ENCODE measurements at places on chromosomes 3 and 15.

DNA sequence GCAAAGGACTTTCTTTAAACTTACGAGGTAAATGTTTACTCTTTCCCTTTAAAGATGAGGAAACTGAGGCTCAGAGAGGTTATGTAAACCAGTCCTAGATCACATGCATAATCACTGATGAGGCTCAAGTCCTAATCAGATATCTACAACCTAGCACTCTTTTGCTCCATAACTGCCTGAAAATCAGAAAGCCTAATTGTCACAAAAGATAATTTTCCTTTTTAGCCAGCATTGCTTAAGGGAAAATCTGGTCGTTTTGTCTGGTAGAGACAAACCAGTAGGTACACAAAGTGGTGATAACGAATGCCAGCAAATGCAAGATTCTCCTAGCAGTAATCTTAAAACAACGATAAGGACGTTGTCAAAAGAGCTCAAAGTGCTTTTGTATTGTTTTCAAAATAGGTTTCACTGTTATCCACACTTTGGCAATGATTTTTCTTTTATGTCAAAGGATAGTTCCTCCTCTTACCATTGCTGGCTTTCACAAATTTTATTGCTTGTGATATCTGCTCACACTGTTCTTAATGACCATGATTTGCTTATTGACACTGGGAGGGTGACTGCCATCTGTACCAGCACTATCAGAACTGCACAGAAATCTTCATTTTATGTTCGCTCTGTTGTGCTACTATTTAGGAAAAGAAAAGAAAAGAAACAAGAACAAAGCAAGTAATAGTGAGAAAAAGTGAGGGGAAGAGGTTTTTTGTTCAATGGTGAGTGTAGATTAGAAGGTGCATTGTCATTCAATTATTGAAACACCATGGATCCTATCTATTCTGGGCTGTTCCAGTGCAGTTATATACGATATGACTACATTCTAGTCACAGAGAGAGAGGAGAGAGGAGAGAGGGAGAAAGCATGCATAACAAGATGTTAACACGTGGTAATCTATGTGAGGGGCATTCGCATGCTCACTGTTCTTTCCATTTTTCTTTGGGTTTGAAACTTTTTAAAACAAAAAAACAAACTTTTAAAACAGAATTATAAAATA is 13.7 kb downstream of the IQCH start:
- DNase-seq: no peak

DNA sequence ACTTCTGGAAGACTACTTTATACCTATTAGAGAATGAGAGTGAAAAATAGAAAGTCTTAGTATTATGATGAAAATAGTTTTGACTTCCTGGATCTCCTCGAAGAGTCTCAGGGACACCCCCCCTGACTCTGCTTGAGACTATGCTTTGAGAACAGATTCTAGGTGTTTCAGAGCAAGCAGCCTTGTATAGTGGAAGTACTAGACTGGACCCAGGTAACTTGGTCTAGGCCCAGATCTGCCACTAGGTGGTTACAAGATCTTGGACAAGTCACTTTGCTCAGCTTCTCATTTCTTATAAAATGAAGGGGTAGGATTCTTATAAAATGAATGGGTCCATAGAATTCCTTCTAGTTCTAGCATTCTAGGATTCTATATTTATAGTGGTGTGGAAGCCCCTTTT is 9.1 kb downstream of the ABHD5 start:
- DNase-seq: no peak

DNA sequence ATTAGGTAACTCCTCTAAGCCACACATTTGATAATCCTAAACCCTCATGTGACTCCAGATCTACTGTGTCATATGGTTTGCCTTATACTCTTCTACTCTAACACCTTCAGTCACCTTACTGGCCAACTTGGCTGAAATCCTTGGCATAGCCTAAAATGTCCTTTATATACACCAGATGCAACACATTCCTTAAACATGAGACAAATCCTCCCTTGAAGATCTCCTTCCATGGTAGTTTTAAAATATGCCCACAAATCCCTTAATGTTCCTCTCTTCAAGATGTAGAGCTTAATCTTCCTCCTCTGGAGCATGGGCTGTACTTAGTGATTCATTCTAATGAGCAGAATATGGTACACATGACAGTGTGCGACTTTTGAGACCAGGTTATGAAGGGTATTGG is 238.9 kb downstream of the SUCLG2 start:
- DNase-seq: no peak

DNA sequence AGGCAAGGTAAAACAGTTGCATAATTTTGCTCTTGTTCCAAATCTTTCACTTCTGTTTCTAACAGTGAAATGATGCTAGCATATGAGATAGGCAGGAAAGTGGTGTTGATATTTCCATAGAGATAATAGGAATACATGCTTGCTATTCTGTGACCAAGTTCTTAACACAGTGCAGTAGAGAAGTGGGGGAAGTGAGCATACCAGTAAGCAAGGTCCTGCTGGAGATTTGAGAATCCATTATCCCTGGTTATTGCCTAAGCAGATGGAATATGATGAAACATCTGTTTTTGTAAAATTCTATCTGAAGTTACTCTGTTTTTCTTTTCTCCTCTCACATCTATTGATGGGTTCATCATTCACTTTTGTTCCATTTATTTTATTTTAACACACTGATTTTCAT is 28.7 kb downstream of the USP8 start:
- no peak for DNase-seq

DNA sequence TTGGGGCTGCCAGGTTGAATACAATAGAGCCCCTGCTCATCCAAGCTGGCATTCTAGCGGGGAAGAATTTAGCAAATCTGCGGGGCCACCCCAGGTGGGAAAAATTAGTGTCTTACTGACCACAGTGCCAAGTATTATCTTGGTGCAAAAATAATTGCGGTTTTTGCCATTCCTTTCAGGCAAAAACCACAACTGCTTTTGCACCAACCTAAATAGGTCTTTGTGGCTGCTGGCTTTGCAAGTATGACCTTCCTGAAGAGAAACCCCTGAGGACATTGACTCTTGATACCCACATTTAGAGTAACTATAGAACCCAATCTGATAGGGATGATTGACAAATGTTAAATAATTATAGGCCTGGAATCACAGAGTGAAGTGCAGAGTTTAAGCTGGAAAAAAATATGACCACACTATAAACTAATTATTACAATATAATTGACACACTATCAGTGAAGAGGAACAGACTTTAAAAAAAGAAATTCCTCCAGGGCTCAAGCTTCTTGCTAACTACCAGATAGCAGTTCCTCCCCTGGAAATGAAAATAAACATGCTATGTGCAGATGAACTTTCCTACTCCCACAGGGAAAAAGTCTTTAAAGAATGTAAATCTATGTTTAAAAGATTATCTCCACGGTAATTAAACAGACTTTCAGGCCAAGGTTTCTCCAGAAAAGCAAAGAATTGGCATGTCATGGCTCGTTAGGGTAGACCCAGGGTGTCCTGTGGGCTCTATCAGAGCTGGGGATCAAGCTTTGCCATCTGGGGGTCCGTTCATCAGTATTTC is 34.4 kb downstream of the CA12 start:
- no peak for DNase-seq

- no peak for DNase-seq
These were observed 52.3 kb upstream of the BHLHE40 start for GRCh38 chr3:4926892-4927291.

Data from stimulated activated CD8-positive, alpha-beta memory T cell treated with anti-CD3 and anti-CD28 coated beads, Interleukin-7, amount 100 ng/mL, for 1 hour (primary cell).